Stimulated activated CD8-positive, alpha-beta memory T cell treated with anti-CD3 and anti-CD28 coated beads, Interleukin-4, amount 100 ng/mL, for 4 hours (primary cell): ENCODE measurements at places on chromosomes 1 and 21.

GRCh38 chr1:211711315-211711705, 35.9 kb upstream of the NEK2 start:
- DNase-seq = no peak

GRCh38 chr1:150151291-150152181, 1.8 kb downstream of the PLEKHO1 start:
- peak; percentile 49 for DNase-seq

- no peak for DNase-seq
Measured at GRCh38 chr1:32895325-32896215, 5.6 kb downstream of the TMEM54 start.

GRCh38 chr1:75616436-75617433, 5.8 kb upstream of the SLC44A5 start:
- DNase-seq = no peak

DNA sequence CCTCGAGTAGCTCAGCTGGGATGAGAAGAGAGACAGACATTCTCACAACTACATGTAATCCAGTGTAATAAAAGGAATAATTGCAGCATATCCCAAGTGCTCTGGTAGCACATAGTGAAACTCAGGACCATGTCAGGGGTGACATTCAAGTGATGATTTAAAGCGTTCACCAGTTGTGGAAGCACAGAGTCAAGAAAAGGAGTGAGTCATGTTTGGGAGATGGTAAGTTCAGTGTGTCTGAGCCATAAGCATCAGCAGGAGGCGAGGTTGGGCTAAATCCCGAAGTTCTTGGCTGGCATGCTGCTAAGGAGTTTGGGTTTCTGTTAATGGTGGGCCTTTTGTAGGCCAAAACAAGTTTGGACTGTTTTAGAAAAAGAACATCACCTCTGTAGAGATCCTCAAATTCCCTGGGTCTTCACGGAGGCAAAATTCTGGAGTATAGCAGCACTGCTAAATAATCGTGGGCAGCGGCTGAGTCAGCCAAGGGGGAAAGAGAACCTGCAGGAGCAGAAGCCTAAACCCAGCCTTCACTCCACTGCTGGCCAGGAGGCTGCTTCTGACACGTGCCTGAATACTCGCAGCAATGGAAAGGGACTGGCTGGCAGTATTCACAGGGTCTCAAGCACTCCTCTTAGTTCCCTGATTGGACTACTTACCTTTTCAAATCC, 7.2 kb upstream of the NHLH1 start:
- no peak for DNase-seq

- no peak for DNase-seq
Measured at GRCh38 chr1:236829085-236829484, 34.0 kb downstream of the MTR start.

DNA sequence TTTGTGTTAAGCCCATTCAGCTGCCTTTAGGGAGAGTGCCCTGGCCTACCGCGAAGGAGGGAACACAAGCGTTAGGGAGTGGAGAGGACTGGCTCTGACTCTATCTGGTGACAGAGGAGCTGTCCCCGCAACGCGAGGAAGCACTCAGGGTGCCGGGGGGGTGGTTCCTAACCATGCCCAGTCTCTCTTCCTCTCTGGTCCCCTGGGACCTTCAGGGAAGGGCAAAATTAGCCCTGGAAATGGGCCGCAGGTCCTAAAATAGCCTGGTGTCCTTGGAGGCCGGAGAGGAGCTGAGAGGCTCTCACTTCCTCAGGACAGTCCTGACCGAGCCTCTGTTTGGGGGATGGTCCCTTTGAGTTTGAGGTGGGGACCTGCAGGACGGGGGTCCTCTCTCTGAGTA, 5.8 kb downstream of the SLC45A1 start:
- no peak for DNase-seq

- DNase-seq = no peak
Measured at GRCh38 chr1:201399352-201400126, 415 bp upstream of the LAD1 start.

DNA sequence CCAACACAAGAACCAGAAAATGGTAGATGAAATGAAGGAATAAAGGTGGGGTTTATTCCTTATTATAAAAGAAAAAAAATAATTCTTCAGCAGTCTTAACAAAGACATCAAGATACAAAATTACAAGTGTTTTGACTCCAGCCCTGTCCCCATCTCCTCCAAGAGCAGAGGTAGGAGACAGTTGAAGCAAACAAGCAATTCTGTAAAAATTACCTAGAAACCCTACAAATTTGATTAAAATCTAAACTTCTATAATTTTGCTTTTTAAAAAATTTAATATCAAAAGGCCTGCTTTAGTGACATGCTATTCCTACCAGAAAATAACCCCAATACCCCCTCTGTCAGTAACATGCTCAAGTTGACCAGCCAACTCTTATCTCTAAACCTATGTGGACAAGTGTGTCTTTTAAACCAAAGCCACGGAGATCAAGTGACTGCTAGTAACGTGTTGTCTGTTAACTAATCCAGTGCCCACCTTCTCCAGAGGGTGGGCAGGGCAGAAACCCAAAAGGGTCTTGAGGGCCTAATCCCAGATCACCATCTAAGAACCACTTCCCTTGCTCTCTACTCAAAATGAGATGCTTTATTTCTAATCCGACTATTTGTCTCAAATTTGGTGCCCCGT, 8.4 kb downstream of the GLUL start:
- no peak for DNase-seq

- no peak for DNase-seq
Measured at GRCh38 chr1:27886744-27887143, 14.4 kb downstream of the THEMIS2 start.

GRCh38 chr1:195516036-195516435, 1092.2 kb downstream of the KCNT2 start:
- no peak for DNase-seq

GRCh38 chr1:149849947-149850360, 49.4 kb upstream of the BOLA1 start:
- peak; percentile 0 for DNase-seq

GRCh38 chr1:31688233-31688918, 15.4 kb downstream of the COL16A1 start:
- DNase-seq = no peak

DNA sequence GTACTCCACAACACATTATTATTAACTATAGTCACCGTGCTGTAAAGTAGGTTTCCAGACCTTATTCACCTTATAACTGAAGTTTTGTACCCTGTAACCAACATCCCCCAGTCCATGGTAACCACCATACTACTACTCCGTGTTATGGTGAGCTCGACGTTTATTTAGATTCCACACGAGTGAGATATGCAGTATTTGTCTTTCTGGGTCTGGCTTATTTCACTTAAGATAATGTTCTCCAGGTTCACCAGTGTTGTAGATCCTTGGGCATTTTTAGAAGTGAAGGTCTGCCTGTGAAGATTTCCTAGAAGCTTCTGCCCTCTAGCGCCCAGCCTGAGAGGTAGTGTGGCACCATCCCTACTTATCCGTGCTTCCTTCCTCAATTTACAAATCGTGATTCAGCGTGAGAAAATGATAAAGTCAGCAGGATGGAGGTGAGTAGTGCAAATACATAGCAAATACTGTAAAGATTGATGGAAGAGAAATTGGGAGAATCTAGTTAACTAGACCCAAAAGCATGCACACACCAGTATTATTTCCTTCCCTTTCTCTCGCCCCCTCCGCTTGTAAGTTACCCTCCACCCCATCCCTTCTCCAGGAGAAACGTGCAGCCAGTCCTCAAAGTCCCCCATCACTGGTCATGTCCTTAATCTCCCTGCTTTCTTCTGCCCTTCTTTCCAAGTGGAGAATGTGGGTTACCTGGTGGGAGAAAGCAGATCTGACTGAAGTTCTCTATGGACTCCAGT, 36.0 kb upstream of the DISC1 start:
- no peak for DNase-seq

- no peak for DNase-seq
Measured at GRCh38 chr21:34796518-34797200, 127.9 kb downstream of the CLIC6 start.
